OCI-M1 (cell line): ENCODE measurements at places on chromosomes 12 and 14.

DNA sequence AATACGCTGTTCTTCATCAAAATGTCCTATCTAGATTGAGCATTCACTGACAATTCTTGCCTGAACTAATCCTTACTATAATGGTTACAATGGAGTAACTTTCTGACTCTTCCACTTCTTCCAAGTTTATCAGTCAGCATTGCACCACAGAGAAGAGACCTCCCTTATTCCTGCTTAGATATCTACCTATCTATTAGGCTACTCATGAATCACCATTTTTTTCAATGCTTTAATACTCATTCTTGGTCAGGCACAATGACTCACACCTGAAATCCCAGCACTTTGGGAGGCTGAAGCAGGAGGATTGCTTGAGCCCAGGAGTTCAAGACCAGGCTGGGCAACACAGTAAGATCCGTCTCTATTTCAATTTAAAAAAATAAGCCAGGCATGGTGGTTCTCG lies 39.3 kb downstream of the RPS6KA5 start:
- no peak for DNase-seq

GRCh38 chr12:97520106-97520505 lies 57.5 kb downstream of the RMST start:
- no peak for DNase-seq

- peak; percentile 94 for DNase-seq
Observed at GRCh38 chr12:93098077-93098476, 169.0 kb upstream of the EEA1 start.

- DNase-seq: no peak
Observed at GRCh38 chr14:59189091-59189785, 771 bp downstream of the DAAM1 start.

DNA sequence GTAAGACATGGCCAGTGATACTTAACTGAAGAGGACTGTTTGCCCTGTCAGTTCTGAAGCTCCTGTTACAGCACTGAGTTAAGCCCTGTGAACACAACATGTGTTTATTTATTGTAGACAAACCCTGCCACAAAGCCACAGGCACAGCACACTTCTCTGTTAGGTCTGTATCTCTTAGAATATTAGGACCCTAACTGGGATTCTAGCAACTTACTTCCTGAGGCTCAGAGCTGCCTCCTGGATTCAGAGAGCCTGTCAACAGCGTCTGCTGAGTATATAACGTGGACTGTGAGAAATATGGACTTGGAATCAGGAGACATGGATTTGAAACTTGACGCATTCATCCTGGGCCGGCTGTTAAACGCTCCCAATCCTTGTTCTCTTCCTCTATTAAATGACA lies 135.0 kb upstream of the HIF1A start:
- DNase-seq: no peak

GRCh38 chr12:92987362-92987761 lies 58.3 kb upstream of the EEA1 start:
- DNase-seq: peak; percentile 87

- DNase-seq: no peak
Observed at GRCh38 chr12:104452087-104452486, 4.7 kb upstream of the CHST11 start.

DNA sequence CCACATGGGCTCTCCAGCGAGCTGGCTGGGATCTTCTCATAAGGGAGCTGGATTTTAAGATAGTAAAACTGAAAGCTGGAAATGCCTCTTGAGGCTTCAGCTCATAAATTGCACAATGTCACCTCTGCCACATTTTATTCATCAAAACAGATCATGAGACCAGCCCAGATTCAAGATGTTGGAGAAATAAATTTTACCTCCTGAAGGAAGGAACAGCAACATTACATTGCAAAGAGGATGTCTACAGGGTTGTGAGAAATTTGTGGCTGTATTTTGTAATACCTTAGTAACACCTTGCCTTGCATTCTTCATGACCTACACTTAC lies 43.1 kb upstream of the KRR1 start:
- peak; percentile 47 for DNase-seq

- no peak for DNase-seq
Observed at GRCh38 chr12:40146800-40147797, 41.2 kb upstream of the SLC2A13 start.

GRCh38 chr12:32005496-32006125 lies 46.4 kb downstream of the RESF1 start:
- DNase-seq: peak; percentile 98

GRCh38 chr12:20486233-20486632 lies 117.9 kb downstream of the PDE3A start:
- peak; percentile 28 for DNase-seq

GRCh38 chr12:121446750-121447149 lies 46.8 kb downstream of the RNF34 start:
- DNase-seq: no peak

DNA sequence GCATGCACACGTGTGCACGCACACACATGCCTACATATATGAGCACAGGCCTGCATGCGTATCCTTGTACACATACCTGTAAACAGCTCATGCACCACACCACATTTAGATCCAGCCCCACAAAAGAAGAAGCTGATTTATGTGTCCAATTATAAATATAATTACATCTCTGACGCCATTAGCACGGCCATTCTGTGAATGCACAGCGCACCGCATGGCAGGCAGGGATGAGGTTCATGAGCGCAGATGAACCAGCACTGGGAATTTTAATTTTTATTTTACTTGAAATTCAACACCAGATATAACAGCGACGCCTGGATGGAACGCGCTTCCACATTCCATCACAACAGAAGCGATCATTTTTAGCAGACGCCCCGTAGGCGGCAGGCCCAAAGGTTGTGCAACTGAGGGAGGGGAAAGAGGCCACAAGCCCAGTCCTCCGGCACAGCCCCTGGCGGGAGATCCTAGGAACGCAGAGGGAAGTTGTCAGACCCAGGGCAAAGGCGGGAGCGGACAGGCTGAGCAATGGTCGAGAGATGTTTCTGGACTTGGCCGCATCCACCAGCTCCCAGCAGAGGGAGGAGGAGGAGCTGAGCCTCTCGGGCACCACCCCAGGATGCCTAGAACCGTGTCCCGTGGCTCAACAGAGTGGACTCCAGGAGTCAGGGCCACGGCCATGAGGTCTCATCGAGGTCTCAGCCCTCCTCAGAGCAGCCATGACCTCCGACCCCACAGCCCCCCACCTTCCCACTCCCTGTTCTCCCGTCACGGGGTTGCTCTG lies 37.9 kb upstream of the GALNT9 start:
- DNase-seq: no peak

- DNase-seq: no peak
Observed at GRCh38 chr14:34075042-34075744, 124.3 kb upstream of the EGLN3 start.

GRCh38 chr12:91590966-91591638 lies 408.5 kb upstream of the DCN start:
- no peak for DNase-seq
